Cerebellar nuclear complex (tissue), 1 donor: ENCODE measurements at places on chromosomes 6 and 20.
A peak's percentile ranks its signal among the peaks of the same experiment; 100 is the strongest.

DNA sequence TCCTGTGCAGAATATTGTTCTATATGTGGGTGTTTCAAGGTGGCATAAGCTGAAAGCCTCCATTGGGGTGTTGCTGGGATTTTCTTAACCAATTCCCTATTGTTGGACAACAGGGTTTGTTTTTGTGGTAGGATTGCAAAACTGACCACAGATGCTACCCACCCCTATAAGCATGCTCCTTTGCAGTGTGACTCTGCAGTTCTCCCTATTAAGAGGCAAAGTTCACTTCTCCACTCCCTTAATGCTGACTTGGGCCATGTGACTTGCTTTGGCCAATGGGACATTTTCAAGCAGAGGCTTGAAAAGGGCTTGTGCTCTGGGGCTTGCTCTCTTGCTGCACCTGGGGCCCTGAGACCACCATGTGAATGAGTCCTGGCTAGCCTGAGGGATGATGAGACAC lies 8.5 kb upstream of the ANGPT4 start:
- DNase-seq, result no peak

DNA sequence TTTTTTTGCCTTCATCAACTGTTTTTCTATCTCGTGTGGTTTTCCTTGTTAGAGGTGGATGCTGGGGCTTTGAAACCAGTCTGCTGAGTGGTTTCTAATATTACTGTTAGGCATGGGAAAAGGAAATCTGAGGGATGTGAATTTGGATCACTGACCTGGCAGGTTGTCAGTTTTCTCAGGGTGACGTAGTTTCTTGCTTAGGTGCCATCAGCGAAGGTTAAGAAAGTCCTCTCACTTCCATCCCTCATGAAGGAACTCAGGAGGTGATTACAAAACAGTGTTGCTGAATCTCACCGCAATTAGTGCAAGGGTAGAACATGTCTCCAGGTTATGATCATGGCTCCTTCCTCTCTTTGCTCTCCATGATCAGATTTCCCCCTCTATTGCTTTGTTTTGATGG lies 135.9 kb downstream of the SOX4 start:
- no peak for DNase-seq

DNA sequence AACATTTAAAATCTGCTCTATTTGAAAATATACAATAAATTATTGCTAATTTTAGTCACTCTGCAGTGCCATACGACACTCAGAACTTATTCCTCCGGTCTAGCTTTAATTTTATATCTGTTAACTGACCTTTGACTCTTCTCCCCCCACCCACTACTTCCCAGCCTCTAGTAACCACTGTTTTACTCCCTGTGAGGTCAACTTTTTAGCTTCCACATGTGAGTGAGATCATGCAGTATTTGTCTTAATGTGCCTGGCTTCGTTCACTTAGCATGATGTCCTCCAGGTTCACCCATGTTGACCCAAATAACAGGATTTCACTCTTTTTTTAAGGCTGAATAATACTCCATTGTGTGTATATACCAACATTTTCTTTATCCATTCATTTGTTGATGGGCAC lies 80.8 kb downstream of the RPP40 start:
- DNase-seq, result no peak

DNA sequence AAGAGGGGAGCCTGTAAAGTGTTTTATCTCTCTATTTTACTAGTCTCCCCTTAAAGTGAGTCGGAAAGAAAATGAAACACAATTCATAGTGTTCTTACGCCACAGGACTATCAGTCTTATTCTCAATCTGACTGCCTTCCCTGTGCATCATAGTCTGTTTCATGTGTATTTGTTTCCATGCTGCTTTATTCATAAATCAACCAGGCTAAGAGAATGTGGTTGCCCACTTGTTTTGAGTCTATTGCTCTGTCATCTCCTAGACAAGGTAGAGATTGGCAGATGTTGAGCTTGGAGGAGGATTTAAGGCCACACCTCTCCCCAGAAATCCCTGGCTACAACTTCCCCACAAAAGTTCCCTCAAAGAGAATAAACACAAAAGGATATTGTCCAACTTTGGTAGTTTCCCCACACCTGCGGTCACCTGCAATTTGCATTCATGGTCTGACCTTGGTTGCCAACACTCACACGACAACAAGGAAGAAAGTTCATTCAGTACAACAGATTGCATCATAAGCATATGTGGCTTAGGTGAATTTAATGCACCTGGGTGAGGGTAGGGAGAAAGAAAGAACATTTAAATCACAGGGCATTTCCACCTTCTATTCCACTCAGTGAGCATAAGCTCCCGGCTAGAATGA lies 167.1 kb upstream of the FBXL4 start:
- no peak for DNase-seq

DNA sequence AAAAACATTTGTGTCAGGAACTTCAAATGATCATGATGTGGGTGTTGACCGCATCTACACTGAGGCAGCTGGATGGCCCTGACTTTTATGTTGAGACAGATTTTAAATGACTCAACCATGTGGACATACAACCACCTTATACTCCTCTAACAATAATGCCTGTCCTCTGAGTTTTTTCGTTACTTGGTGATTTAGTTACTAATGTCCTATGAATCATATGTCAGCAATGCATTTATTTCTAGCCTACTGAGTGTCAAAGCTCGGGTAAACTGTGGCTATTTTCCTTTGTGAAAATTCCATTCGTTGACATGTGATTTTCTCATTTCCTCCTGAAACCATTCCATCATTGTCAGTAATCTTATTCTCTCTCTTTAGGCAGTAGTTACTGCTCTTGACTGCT lies 38.9 kb upstream of the NKX2-4 start:
- DNase-seq, result no peak

DNA sequence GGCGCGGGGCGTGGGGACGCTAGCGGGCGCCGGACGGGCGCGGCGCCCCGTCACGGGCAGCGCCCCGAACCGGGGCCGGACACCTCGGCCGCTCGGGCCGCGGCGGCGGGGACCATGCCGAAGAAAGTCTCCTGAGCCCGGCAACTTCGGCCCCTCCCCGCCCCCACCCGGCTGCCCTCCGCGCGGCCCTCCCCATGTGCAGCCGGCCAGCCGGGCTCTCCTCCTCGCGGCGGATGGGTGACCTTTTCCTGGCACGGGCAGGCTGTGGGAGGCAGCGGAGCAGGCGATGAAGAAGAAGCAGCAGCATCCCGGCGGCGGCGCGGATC lies 278 bp downstream of the UST start:
- DNase-seq, result no peak

DNA sequence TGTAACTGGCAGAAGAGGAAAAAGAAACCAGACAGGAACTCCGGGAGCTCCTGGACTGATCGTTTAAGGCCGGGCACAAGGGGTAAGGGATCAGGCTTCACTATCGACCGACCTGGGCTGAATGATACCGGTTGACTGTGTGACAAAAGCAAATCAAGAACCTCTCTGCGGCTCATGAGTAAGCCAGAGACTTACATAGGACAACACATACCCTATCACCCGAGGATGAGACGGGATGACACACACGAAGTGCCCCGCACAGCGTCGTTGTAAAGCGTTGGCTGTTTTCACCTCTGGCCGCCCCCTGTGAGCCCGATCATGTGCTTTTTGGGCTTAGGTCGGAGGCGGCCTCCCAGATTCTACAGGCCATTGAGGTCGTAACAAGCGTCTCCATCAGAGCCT lies 695 bp upstream of the TGIF2 start:
- no peak for DNase-seq

DNA sequence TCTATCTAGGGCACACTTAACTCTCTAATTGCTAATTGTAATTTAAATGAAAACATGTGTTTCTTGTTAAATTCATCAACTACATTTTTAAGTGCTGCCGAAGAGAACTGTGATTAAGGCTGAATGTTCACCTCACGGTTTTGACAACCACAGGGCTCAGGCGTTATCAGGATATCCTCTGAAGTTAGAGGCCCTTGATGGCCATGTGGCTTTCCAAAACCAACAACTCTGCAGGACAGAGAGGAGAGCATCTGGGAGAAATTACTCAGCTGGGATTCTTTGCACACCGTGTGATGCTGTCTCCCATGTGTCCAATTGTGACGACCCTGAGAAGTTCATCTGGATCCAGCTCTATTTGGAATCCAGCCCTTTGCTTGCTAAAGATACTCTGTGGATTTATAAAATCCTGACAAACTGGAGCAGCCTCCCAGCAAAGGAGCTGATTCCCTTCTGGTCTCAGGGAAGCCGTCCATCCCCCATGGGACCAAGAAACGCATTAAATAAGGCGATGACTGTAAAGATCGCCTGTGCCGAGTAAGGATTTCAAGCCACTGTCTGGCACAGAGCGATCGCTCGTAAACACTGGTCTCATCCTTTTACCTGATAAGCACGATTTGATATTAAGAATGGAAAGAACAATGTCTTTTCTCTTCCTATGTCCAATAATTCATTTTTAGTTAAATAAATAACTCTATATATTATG lies 401.1 kb downstream of the CD83 start:
- DNase-seq, result no peak

- DNase-seq, result no peak
Observed at GRCh38 chr6:6591778-6592465, 3.4 kb downstream of the LY86 start.

DNA sequence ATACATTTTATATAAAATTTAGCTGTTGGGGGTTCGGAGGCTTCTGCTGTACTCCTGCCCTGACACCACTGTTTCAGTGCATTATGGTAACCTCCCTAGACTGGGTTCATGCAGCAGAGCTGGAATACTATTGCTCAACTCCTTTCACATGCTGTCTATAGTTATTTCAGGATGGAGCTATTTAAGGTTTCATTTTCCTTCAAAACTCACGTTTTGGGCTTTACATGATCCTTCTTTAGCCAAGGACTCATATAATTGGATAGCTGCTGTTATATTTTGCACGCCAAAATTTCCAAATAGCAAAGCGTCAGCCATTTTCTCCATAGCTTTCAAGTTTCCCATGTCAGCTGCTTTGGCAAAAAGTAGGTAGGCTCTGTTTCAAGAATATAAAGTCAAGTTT lies 76.8 kb downstream of the SEL1L2 start:
- DNase-seq, result no peak

GRCh38 chr6:160363016-160363996 lies 15.1 kb downstream of the SLC22A3 start:
- no peak for DNase-seq

- no peak for DNase-seq
Observed at GRCh38 chr20:20060234-20060998, 8.1 kb downstream of the CFAP61 start.

DNA sequence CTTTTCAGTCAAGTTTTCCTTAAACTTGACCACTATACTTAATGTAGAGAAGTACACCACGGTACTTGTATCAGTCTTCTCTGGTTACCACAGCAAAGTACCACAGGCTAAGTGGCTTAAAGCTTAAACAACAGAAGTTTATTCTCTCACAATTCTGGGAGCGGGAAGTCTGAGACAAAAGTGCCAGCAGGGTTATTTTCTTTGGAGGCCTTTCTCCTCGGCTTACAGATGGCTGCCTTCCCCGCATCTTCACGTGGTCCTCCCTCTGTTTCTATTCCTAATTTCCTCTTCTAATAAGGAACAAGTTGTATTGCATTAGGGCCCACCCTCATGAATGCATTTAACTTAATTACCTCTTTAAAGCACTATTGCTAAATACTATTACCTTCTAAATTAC lies 258.0 kb downstream of the PLCB1 start:
- no peak for DNase-seq

DNA sequence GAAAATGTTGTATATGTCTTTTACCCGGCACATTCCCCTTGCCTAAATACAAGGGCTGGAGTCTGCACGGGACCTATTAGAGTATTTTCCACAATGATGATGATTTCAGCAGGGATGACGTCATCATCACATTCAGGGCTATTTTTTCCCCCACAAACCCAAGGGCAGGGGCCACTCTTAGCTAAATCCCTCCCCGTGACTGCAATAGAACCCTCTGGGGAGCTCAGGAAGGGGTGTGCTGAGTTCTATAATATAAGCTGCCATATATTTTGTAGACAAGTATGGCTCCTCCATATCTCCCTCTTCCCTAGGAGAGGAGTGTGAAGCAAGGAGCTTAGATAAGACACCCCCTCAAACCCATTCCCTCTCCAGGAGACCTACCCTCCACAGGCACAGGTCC lies 11.3 kb upstream of the MAPRE1 start:
- no peak for DNase-seq

GRCh38 chr20:5191829-5192569 lies 65.2 kb downstream of the CDS2 start:
- peak; percentile 19 for DNase-seq

GRCh38 chr20:16434062-16434664 lies 139.1 kb downstream of the KIF16B start:
- no peak for DNase-seq

- DNase-seq, result no peak
Observed at GRCh38 chr6:142459271-142459670, 157.5 kb downstream of the ADGRG6 start.

- DNase-seq, result no peak
Observed at GRCh38 chr6:142732790-142733189, 212.2 kb downstream of the HIVEP2 start.

DNA sequence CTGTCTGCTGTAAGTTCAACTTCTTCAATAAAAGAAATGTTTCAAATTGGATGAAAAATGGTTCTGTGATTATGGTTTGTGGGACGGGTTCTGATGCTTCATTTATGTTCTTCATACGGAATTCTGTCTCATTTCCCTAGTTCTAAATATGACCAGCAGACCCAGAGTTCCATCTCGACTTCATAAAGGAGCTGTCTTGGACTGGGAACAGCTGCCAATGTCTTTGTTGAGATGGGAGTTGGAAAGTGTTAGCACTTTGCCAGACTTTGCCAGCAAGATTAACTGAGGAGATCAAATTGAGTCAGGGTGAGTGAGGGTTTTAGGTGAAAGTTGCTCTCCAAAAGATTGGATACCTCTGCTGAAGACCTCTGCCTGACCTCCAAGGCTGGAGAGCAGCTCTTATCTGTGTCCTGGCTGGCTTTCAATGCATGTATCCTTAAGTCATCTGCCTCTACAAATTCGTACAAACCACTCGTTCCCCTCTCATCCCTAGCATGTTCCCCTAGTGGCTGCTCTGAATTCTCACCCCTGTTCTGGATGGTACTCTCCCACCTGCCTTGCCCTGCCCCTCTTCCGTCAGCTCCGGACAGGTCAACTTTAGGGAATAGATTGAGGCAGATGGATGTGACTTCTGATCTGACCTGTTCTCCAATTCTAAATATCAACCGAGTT lies at the start of gene EFCAB8:
TSS of gene EFCAB8 (plus strand) at position 223 of the 672 bp plus-strand sequence. CDS start 4,870 bp downstream, outside the sequence.
- no peak for DNase-seq

- DNase-seq, result no peak
Observed at GRCh38 chr20:37687478-37687805, 6.4 kb upstream of the CTNNBL1 start.

GRCh38 chr20:5168651-5169396 lies 42.0 kb downstream of the CDS2 start:
- DNase-seq, result no peak

DNA sequence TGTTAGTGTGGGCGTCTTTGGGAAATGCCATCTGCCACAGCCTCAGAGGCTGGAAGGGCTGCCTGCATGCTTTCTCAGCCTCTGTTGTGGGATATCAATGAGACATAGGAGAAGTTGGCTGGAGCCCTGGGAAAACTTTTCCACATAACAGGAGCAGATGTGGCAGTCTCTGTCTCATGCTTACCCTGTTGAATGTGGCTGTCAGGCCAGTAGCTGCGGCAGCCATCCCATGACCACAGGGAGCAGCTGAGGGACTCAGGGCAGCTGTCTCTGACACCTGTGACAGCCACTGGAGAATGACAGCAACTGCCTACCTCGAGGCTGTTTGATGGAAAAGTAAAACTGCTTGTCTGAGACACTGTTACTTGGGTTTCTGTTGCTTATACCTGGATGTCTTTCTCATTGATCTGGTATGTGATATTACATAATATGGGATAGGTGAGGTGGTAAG lies 64.4 kb downstream of the TULP4 start:
- no peak for DNase-seq

GRCh38 chr6:79630380-79630882 lies 698 bp upstream of the SH3BGRL2 start:
- no peak for DNase-seq
